ENCODE measurements at places on chromosomes 7 and 10. TPM values are rescaled to one million over a fixed set of nuclear protein-coding genes. Genes with fewer than 3 reads are reported as not detected.
A peak's percentile ranks its signal among the peaks of the same experiment; 100 is the strongest.

Gene GRID2IP
- 0.09 TPM for total RNA-seq

Gene UCMA
- total RNA-seq: not detected

GRCh38 chr7:104328296-104328969 is at the start of gene LHFPL3:
LHFPL3 (plus strand) TSS chr7:104328603.
- DNase-seq: peak; percentile 51

DNA sequence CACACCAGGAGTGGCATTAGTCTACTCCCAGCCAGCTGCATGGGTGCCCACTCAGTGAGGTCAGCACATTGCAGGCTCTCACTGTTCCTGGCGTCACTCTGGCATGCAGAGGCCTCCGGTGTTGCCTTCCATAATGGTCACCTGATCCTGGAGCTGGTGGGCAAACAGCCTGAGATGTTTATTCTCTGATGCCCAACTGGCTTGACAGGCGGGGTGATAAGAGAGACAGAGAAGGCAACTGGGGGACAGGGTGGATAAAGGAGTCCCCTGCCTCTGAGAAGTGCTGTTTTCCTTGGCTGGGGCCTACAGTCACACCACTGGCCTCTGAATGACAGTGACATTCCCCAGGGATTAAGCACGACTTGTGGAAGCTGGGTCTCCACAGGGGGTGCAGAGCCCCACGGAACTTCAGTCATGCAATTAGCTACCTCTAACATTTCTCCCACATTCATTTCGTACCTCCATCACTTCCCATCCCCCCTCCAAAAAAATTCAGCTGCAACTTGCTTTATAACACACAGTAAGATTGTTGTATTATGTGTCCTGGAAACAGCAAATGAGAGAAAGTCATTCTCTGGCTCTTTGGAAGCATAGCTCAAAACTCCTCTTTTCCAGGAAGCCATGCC is 7.1 kb upstream of the RBM20 start:
- DNase-seq: peak; percentile 32

DNA sequence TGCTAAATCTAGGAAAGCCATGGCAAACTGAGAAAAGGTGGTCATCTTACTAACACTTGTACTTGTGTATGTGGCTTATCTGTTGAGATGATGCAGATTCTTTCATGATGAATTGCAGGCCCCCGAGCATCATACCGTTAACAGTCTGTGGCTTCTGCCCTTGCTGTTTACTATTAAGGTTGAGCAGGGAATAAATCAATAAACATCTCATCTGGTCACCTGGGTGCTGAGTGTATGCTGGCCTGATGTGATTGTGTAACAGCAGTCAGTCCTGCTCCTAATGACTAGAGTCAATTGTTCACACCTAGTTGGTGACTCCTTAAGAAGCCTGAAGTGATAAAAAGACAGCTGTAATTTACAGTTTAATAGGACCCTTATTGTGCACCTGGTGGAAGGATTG is 8.3 kb upstream of the GNAT3 start:
- DNase-seq: no peak

DNA sequence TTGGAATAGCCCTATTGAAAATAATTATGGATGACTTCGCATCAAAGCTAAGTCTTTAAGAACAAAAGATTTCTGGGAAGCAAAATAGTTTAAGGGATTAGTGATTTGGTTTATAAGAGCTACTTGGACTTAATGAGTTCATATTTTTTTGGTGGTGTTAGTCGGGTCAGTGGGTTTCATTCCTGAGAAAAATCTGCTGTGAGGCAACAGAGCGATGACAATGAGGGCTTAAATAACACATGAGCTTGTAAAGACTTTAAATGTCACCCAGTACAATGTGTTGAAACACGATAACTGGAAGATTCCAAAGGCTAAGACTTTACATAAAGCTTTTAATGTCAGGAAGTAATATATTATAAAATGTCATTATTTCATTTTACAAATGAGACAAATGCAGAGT is 178.8 kb downstream of the ARL4A start:
- DNase-seq: no peak

Gene ENTPD1
- total RNA-seq: 30.4 TPM

DNA sequence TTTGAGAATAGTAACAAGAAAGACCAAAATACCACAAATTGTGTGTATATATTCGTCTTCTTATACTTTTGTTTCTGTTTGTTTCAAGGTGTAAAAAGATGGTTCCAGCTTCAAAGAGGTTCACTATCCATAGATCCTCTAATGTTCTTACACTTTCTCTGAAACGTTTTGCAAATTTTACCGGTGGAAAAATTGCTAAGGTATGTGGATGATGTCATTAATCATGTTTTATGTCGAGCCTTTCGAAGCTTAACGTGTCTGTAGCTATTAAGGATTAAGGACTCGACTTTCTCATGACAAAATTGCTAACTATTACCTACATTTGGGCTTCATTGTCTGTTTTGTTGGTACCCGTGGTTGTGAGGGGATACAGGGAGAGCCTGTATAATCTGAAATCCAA is 112.8 kb downstream of the ANKRD61 start:
- DNase-seq: no peak

Gene LRIT1
- not detected for total RNA-seq

DNA sequence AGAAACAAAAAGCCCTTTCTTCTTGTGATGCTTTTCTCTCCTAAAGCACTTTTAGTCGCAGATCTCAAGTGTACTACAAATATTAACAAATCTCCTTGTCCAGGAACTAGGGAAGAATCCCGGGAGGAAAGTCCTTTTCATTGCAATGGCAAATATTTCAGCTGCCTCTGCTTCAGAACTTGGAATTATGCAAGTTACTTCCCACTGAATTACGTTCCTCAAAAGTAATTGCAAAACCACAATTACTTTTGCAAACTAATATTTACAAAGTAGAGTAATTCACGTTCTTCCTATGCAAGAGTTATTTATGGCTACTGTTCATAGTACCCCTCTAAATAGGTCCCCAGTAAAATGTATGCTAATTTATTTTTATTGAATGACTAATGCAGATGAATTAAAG is 14.5 kb downstream of the PRKCQ start:
- no peak for DNase-seq

GRCh38 chr7:12434012-12434642 is 30.5 kb upstream of the VWDE start:
- DNase-seq: no peak

DNA sequence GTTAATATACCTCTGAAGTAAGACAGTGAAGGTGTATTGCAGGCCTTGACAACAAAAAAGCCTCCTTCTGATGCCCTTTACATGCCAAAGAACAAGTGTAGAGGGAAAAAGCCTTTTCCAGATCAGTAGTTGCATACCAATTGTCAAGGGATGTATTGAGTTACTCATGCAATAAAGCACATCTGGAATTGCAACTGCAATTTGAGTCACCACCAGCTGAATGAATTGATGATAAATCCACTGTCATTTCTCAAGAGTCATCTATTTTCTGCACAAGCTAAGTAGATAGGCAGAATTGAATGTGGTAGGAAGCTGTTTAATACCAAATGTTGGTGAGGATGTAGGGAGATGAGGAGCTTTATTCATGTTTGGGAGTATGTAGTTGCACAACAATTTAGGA is 325.9 kb upstream of the SMIM30 start:
- no peak for DNase-seq

DNA sequence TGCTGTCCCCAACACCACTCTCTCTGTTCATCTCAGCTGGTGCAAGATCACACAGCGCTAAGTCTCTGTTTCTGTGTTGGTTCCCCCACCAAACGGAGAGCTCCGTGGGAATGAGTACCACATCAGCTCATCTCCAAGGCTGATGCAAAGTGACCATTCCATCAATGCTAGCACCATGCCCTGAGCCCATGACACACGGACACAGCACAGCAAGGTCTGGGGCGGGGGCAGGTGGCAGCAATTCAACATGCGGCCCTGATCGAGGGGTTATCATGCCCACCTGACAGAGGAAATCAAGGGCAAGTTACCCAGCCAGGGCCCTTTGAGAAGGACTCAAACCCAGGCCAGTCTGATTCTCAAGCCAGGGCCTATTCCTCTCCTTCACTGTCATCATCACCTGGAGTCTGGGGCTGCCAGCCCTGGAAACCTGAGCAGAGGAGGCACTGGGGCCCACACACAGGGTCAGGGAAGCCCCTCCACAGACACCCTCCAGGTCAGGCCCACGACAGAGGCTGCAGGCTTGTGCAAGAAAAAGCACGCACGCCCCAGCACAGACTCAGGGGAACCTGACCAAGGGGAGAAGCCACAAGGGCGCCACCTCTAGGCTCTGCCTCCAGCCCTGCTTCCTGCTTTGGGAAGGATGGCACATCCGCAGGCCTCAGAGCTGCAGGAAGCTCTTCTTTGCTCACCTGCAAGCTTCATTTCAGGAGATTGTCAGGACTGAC is 74.8 kb downstream of the GRID1 start:
- DNase-seq: no peak

DNA sequence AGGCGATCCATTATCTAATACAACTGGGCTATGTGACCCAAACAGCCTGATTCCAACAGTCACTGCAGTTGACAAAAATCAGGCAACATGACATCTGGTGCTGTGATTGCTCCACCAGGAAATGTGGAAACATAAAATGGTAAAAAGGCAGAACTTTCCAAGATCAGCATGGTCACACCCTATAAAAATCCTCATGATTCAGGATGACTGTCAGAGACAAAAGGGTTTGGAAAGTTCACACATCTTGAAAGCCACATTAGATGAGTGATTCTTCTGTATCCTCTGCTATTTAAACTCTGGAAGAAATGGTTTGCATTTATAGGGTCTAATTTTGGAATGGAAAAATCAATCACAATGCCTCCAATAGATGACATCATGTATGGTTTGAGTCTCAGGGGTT is 662.6 kb upstream of the IGFBP3 start:
- DNase-seq: no peak

- peak; percentile 90 for DNase-seq
These were observed 19.6 kb upstream of the CFAP46 start for GRCh38 chr10:132961787-132962622.

DNA sequence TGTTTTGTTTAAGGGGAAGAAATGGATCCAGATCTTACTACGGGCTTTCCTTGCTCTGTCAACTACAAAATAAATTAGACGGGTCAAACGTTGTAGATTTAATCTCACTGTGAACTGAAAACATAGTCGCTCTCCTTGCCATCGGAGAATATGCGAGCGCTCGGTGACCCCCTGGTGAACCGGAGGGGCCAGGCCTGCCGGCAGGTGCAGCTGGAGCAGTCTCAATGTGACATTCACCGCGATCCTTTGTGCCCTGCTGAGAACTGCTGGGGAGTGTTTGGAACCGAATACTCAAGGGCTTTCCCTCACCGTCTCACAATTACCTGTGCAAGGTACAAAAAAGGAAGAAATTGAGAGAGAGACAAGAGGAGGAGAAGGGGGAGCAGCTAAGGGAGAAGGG is 174.1 kb upstream of the GPR26 start:
- DNase-seq: no peak

DNA sequence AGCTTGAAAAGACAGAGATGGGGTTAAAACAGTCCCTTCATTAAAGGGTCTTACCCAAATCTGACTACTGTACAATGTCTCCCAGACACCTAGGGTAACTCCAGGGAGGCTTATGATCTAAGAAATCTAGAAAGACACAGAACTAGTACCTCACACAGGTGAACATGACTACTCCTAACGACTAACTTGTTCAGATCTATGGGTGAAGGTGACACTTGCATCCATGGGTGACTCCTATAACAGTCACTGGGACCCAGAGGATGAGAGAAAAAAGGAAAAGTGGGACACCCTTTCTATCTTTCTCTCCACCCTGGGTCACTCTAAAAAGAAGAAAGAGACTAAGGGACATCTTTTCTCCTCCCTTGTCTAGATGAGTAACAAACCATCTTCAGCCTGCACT is 19.2 kb downstream of the AKR1C8 start:
- no peak for DNase-seq

DNA sequence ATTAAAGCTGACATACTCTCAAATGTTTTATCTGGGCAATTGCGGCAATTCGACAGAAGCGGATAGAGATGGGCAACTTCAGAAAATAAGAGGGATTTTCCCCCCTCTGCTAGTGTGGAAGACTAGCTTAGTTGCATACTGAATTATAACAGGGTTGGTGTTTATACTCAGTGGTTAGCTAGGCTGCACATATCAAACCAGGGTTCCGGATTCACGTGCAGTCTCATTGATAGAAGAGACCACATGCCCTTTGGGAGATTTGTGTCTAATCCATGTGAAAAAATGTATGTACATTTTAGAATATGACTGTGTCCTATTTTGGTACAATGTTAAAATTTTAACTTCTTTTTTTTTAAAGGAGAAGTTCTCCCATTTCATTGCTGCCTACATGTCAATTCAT is 136.9 kb upstream of the FZD1 start:
- DNase-seq: no peak

- no peak for DNase-seq
These were observed 11.0 kb downstream of the GLCCI1 start for GRCh38 chr7:7979558-7979957.

DNA sequence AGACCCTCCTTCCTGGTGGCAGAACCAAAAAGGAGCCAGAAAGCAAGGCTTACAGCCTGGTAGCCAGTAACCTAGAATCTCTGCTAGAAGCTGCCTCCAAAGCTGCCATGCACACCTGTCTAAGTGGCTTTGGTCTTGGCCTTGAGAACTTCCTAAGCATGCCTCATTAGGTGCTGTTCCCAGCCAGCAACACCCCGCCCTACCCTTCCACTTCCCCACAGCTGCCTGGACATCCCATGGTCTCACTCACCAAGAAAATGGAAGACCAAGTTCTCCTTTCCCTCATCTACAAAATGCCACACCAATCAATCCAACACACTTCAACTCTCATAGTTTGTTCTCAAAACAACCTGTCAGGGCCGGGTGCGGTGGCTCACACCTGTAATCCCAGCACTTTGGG is 4.2 kb downstream of the PSAP start:
- no peak for DNase-seq

DNA sequence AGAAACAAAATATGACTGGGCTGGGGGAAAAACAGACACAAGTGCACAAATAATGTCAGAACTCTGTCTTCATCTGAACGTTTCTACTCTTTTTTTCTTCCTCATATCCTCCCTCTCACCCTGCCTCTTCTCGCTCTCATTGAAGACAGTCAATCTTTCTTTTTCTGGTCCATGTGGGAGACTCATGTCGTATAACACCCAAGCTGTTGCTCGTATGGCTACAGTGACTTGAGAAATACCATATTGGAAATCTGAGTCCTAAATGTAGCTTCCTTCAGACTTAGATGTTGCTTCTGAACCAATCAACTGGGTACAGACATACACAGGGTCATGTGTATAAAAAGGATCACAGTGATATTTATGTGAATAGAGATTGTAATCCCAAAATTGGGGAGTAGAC is 579.8 kb upstream of the CELF2 start:
- no peak for DNase-seq

GRCh38 chr7:70810558-70811139 is 321.3 kb upstream of the GALNT17 start:
- no peak for DNase-seq

- DNase-seq: no peak
These were observed 8.8 kb downstream of the DDC start for GRCh38 chr7:50556247-50556991.

- DNase-seq: no peak
These were observed 4.6 kb downstream of the GRID2IP start for GRCh38 chr7:6546498-6547251.

- DNase-seq: no peak
These were observed 208.3 kb downstream of the USP6NL start for GRCh38 chr10:11403116-11403515.

Measured in right cardiac atrium (tissue), 5 donors.